ENCODE measurements at places on chromosomes 12 and 14.
A peak's percentile ranks its signal among the peaks of the same experiment; 100 is the strongest.

GRCh38 chr12:120920178-120920577 lies 16.0 kb upstream of the SPPL3 start:
- DNase-seq, result no peak

DNA sequence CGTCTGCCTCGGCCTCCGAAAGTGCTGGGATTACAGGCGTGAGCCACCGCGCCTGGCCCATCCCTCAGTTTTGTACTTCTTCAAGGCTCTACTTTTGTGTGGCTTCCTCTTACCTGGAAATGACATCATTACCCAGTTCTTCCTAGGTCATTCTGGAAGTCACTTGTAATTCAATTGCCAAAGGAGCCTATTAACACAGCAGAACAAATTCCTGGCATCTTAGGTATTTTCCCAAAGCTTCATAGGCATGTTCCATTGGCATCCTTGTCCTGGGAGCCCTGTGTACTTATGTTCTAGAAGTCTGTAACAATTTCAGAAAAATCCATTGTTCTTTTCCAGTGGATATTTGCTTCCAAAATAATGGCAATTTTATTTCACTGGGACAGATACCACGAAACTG lies 60.6 kb downstream of the DAAM1 start:
- no peak for DNase-seq

DNA sequence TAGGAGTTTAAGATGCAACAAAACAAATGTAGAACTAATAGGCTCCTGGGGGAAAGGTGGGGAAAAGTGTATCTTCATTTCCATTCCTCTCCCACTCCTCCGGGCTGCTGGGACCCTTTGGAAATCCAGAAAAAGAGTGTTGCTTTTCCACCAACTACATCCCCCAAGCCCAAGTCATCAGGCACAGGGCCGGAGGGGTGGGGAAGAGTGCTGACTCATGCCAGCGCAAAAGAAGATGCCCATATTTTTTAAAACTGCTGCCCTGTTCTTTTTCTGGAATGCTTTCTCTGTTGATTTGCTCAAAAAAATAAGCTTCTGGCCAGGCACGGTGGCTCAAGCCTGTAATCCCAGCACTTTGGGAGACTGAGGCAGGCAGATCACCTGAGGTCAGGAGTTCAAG lies 70.9 kb downstream of the TBK1 start:
- no peak for DNase-seq

- no peak for DNase-seq
Observed at GRCh38 chr12:120620624-120621023, 19.8 kb upstream of the CABP1 start.

DNA sequence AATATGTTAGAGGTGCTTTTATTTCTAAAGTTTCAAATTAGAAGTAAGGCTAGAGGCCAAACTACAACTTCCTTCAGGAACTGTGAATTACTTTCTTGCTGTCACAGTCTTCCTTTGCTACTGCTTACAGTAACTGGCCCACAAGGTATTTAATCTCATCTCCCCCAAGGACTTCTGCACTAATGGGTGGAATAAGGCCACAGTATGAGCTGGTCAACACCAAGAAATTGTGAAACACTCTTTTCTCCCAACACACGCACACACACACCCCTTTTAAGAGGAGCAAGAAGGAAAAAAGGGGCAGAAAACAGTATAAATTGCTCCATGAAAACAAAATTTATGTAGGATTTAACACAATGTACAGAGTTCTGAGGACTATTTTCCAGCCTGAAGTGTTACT lies 45.6 kb downstream of the SCAF11 start:
- DNase-seq, result no peak

DNA sequence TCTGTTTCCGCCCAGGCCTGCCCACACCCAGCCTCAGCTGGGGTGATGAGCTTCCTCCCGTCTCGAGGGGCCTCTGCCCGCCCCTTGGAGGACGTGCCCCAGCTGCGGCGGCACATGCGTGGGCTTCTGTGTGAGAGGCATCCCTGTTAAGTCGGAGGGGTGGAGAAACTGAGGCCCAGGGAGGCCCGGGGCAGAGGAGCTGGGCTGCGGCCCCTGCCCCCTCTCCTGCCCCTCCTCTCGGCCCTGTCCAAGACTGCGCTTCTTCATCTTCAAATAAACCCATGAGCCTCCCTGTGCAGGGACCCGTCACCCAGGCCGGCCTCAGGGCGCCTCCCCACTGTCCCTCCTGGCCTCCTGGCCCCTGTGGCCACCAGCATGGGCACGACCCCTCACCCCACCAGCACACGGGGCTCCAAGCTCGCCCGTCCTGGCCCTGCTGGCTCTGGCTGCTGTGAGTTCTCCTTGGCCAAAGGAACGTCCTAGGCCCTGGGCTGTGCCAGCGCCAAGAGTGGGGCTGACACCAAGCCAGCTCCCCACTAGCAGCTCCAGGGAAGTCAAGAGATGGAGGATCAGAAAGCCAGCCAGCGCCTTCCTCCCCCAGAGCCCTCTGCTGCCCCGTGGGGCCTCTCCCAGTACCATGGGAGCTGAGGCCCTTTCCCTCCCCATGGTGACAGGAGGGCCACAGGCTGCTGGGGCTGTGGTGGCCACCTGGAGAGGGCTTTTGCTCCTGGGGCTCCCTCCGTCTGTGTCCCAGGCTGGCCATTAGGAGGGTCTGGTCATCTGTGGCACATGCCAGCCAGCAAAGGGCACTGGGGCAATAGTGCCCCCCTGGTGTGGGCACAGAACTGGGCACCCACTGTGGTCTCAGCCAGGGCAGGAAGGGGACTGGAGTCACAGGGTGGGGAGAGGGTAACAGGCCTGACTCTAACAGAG lies 180.4 kb downstream of the KIF26A start:
- peak; percentile 11 for DNase-seq

DNA sequence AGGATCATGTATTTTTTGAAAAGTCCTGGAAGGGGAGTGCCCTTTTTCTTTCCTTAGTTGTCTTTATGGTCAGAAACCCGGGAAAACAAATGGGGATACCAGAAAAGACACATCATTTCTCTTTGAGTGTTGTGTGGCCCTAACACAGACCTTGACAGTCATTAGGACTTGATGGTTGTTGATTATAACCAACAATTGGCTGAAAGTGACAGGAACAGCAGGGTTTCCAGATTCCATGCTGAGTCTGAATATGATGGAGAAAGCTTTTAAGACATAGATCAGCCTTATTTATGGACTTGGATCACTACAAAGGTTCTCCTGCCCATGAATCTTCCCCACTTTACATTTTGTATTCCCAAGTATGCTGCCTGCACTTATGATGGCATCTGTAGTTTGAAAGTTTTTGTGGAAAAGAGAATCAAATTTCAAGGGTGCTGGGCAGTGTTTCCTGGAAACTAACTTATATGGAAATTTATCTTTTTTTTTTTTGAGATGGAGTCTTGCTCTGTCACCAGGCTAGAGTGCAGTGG lies 30.4 kb downstream of the POLR3B start:
- no peak for DNase-seq

GRCh38 chr12:76519538-76519937 lies 40.0 kb downstream of the OSBPL8 start:
- no peak for DNase-seq

DNA sequence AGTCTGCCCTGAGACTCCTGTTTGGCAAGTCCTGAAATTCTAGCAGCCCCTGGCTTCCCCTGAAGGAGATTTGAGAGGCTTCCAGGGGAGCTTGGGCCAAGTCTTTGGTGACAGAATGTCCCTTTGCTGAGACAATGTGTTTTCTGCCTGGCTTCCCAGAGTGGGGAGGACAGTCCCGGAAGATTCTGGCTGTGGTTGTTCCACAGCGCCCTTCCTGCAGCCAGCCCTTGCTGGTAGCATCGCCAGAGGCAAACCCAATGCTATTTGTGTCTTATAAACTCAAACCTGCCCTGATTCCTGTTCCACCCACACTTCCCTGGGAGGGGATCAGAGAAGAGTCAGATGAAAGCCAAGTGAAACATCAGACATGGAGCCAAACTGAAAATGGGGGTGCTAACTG lies 56.4 kb upstream of the OAS1 start:
- no peak for DNase-seq

DNA sequence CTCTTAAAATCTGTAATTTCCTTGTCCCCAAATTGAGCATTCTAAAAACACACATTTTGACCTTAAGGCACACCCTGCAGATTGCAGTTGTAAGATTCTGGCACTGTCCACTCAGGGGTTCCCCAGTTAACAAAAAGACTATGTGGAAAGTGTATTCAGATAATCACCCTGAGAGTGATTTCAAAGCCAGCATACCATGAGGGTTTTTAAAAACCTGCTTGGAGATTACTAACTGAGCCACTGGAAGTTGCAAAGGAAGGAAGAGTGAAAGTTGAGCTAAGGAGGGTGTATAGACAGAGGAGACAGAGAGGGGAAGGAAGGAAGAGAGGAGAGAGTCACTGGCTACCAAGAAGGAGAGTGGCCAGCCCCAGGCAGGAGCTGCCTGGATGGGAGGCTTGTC lies 82.6 kb downstream of the EML1 start:
- DNase-seq, result no peak
